ENCODE measurements at places on chromosomes 16 and 17.

- DNase-seq: no peak
Observed at GRCh38 chr16:83685615-83686165, 122.1 kb upstream of the HSBP1 start.

- DNase-seq: no peak
Observed at GRCh38 chr17:13537167-13537731, 64.5 kb downstream of the HS3ST3A1 start.

GRCh38 chr17:43808076-43808475 lies 24.9 kb downstream of the MPP3 start:
- no peak for DNase-seq

DNA sequence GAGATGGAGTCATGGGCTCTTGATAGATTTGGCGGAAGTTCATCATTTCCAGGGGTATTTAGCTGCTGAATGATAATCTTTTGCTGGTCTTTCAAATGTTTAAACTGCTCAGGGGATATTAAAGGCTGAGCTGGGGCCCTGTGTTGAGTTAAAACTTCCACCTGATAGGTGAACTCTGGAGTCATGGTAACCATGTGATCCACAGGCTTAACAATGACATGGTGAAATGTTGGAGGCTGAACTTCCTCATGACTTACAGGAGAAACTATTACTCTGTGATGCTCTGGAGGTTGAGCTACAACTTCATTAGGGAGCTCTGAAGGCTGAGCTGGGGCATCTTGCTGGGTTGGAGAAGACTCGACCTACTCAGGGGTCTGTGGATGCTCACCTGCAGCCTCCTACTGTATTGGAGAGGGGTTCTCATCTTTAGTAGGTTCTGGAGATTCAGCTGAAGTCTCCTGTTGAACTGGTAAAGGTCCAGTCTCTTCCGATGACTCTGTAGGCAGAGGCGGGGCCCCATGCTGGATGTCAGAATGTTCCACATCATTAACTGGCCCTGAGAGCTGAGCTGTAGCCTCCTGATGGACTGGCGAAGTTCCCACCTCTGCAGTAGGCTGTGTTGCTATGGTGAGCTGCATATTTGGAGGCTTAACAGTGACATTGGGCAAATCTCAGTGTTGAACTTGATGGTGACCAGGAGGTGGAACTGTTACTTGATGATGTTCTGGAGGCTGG lies 24.2 kb downstream of the RDM1 start:
- DNase-seq: no peak

- no peak for DNase-seq
Observed at GRCh38 chr16:75580-76501, 2.2 kb upstream of the MPG start.

DNA sequence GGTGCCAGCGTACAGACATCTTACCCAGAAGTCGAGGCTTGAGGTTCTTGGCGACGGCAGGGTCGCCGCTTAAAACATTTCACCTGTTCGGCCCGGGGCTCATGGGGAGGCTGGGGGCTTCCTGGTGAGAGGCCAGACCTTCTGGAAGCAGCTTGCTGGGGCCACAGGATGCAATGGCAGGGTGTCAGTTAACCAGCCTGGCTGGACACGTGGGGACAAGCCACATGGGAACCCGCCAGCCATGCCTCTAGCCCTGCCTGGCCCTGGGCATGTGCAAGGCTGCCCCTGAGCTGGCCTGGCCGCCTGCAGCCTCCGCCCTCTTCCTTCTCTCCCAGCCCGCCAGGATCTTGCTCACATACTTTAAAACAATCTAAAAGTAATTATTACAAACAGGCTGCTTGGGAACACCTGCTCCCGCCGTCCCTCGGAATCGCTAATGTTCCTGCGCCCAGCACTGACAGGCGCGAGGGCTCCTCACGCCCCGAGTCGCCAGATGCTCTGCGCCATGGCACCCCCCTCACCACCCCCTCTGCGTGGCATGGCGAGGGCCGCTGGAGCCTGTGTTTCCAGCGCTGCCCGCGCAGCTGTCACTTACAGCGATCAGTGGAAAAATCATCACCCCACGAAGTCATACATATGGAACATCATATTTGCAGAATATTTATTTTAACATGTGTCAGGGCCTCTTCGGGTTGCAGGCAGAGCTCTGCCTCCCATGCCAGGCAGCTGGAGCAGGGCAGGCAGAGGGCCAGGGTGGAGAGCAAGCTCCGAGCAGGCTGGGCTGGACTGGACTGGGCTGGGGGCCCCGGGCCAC lies 188.7 kb upstream of the GSE1 start:
- DNase-seq: peak; percentile 4

DNA sequence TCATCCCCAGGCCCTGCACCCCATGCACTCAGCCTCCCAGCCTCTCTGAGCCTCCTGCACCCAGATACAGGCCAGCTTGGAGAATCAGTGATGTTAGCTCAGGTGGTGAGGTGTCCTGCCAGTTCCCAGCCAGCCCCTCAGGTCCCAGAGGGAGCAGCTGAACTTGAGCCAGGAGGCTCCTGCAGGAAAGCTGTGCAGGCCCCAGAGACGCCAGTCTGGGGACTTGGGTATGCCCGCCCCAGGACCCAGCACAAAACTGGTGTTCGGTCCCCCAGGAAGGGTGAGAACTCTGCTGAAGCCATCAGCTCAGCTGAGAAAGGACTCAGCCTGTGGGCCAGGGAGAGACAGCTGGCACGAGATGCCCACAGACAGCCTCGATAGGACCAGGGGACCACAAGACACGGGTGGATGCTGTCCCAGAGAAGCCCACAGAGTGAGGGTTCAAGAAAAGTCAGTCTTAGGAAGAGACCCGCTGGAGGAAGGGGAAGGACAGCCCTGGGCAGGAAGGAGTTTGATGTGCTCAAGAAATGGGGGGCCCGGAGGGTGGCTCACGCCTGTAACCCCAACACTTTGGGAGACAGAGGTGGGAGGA lies 11.0 kb downstream of the ENDOV start:
- DNase-seq: no peak

- DNase-seq: no peak
Observed at GRCh38 chr16:85785927-85786326, 13.4 kb downstream of the EMC8 start.

GRCh38 chr16:86286991-86287663 lies 223.2 kb upstream of the FOXF1 start:
- DNase-seq: no peak

DNA sequence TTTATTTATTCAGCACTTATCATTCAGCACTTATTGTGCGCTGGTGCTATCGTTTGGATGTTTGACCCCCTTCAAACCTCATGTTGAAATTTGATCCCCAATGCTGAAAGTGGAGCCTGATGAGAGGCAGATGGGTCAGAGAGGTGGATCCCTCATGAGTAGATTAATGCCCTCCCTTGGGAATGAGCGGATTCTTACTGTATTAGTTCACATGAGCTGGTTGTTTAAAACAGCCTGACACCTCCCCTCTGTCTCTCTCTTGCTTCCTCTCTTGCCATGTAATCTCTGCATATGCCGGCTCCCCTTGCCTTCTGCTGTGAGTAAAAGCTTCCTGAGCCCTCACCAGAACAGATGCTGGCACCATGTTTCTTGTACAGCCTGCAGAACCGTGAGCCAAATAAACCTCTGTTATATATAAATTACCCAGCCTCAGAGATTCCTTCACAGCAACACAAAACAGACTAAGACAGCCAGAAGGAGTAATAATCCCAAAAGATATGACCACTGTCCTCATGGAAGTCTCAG lies 111.1 kb downstream of the CACNG3 start:
- no peak for DNase-seq

- DNase-seq: no peak
Observed at GRCh38 chr17:41837761-41838538, at the start of gene KLHL10. KLHL10 (plus strand) TSS chr17:41837825; CDS start chr17:41837933, 108 bp downstream.

GRCh38 chr17:65017207-65017774 lies 39.2 kb downstream of the GNA13 start:
- no peak for DNase-seq

DNA sequence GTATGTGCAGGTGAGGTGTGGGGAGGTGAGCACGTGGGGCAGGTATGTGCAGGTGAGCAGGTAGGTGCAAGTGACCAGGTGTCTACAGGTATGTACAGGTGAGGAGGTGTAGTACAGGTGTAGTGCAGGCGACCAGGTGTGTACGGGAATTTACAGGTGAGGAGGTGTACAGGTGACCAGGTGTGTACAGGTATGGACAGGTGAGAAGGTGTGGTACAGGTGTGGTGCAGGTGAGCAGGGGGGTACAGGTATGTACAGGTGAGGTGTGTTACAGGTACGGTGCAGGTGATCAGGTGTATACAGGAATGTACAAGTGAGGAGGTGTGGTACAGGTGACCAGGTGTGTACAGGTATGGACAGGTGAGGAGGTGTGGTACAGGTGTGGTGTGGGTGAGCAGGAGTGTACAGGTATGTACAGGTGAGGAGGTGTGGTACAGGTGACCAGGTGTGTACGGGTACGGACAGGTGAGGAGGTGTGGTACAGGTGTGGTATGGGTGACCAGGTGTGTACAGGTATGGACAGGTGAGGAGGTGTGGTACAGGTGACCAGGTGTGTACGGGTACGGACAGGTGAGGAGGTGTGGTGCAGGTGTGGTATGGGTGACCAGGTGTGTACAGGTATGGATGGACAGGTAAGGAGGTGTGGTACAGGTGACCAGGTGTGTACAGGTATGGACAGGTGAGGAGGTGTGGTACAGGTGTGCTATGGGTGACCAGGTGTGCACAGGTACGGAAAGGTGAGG lies 12.8 kb upstream of the DBNDD1 start:
- no peak for DNase-seq

- no peak for DNase-seq
Observed at GRCh38 chr16:67977005-67977404, 3.3 kb downstream of the DPEP3 start.

- DNase-seq: no peak
Observed at GRCh38 chr17:7354262-7354843, 603 bp upstream of the TMEM95 start.

DNA sequence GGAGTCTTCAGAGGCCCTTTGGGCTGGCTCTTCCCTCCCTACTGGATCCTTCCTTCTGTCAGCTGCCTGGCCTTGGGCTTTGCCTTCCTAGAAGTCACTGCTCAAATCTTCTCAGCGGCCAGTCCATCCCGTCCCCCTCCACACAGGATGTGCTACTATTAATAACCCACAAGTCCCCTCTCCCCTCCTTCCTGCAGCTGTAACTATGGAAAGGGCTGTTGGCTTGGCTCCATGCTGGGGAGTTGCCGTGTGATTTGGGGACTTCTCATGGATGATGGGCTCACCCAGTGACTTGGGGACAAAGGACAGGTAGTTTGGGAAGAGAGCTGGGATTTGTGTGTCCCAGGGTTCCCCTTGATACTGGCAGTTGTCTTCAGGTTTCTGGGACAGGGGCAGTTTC lies 19.4 kb downstream of the TMEM94 start:
- no peak for DNase-seq

- DNase-seq: no peak
Observed at GRCh38 chr16:49619811-49620157, 236.1 kb downstream of the ZNF423 start.

DNA sequence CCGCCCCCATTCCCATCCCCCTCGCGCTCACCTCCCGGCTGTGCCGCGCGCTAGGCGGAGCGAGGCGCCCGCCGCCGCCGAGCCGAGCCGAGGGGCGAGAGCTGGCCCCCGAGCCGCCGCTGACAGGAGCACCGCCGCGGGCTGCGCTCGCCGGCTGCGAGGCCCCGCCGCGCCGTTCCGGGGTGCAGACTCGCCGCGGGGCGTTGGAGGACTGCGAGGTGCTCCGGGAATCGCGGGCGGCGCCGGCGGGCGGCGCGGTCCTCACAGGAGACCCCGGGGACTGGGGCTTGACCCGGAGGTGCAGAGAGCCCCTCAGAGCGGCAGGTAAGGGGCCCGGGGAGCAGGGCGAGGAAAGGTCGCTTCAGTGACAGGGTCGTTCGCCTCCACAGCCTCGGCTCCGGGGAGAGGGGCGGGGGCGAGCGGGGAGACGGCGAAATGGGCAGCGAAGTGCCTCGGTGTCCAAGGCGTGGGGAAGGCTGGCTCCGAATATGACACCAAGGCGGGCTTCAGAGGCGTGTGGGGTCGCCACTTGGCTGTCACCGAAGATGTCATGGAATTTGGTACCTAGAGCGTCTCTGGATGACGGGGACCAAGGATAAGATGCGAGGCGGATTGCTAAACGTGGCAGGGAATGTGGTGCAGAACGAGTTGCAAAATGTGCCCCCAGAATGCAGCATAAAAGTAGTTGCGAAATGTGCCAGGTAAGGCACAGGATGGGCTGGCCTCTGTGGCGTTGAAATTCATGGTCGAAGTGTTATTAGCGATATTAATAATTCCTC lies 580 bp downstream of the TANC2 start:
- no peak for DNase-seq

- DNase-seq: no peak
Observed at GRCh38 chr17:17440938-17441675, 35.7 kb upstream of the MED9 start.

DNA sequence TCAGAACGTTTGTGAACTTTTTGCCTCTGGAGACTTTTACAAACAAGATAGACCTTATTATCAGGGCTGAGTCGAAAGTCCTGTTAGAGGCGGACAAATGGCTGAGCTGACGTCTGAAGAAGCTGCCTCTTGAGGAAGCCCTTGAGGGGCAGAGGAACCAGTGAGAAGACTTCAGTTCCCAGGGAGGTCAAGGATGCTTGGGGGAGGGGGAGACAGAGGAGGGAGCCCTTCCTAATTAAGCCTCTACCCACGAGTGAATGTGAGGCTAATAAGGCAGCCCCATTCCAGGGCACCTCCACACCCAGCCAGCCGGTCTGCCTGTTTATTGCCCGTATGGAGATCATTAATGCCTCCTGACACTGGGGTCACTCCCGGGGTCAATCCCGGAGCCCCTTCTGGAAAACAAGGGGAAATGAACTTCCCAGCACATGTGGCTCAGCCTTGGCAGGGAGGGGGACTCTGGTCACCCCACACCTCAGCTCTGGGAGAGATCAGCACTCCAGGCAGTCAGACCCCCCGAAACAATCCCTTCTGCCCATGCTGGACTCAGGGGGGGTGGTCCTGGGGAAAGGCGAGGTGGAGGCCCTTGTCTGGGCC lies 9.2 kb upstream of the TBX4 start:
- no peak for DNase-seq

DNA sequence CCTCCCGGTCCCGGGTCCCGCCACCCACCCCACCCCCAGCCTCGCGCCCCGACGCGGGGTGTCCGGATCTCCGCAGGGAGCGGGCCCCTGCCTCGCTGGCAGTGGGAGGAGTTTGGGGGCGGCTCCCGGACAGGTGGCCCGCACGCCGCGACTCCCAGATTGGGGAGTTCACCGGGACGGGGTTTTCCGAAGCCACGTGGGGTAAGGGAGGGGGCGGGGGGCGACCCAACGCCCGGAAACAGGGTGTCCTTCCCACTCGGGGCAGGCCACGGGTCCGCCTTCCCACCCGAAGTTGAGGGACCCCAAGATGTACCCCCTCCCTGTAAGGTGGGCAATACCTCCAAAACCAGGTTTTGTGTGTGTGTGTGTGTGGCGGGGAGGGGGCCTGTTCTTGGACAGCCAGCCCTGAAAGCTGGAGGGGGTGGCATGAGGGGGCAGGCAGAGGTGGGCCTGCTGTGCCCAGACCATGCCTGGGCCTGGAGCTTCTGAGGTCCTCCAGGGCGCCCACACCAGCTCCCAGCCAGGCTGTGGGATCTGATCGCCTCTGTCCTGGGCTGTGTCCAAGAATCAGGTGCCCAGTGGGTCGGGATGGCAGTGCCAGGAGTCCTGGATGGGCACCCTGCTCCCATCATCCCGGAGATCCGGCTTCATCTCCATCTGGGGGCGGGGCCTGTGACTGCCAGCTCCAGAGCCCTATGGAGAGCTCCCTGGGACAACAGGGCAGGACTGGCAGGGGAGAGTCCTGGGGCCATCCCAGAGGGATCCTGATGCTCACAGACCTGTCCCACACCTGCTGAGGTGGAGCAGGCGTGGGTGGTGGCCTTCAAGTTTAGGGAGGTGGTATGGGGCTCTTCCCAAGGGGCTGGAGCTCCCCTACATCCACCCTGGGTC lies 767 bp downstream of the SYNGR2 start:
- peak; percentile 67 for DNase-seq

GRCh38 chr17:5468075-5468473 lies 708 bp downstream of the DHX33 start:
- DNase-seq: no peak

Data from T-helper 17 cell (primary cell).